ENCODE measurements at places on chromosomes 2 and 18.

GRCh38 chr2:159290289-159290907 is 3.9 kb upstream of the WDSUB1 start:
- no peak for DNase-seq

DNA sequence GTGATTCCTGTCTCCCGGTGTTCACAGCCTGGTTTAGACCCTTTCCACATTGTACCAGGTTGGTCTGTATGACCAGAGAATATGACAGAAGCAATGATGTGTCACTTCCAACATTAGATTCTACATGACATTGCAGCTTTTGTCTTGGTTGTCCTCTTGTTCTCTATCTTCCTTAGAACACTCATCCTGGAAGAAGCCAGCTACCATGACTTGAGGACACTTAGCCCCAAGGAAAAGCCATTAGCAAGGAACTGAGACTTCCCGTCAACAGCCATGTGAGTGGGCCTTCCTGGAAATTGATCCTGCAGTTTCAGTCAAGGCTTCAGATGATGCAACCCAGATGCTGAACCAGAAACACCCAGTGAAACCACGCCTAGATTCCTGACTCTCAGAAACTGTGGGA is 143.3 kb downstream of the MREG start:
- DNase-seq = no peak

DNA sequence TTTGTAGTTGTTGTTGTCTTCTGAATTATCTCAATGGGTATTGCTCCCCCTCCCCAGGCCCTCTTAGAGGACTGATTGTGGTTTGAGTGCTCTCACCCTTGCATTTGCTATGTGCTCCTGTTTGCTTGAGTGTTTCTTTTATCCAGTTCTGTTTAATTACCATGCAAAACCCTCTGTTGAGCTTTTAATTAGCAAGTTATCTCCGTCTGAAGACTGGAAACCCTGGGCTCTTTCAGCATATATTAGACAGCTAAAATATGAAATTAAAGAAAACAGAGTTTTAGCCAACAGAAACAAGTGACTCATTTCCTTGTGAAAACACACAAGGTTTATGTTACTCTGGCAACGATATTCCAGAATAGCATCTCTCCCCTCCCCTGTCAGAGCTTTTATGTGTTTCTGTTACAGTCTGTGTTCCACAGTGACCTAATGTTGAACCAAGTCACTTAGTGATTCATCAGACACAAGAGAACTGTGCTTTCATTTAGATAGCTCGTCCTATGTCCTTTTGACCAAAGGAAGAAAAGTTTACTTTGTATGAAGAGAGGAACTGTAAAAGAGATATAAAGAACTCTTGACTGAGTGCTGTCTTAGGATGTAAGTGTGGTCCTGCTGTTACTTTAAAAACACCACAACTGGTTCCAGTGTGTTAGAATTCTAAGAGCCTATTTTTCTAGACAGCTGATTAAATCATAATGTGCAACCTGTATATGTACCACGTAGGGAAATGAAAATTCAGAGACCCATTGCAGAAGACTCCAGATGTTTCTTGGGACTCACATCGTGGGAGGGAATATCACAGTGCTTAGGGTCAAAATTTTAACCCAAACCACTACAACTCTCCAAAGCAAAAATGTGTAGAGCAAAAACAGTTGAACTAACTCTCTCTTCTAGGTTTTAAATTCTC is 172.8 kb upstream of the RBMS1 start:
- DNase-seq = no peak

DNA sequence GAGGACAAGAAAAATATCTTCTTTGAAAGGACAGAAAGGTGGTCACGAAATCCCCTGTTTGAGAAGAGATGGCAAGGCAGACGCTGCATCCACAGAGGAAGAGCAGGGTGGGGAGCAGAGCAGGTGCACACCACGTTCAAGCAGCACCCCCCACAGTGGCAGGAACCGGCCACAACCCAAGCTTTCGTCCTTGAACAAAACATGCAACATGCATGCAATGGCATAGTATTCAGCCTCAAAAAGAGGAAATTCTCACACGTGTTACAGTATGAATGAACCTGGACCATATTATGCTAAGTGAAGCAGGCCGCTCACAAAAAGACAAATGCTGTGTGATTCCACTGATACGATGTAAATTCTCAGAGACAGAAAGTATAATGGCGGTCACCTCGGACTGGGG is 51.4 kb downstream of the CMPK2 start:
- no peak for DNase-seq

GRCh38 chr18:34789768-34790344 is 79.8 kb downstream of the DTNA start:
- no peak for DNase-seq

GRCh38 chr2:155115846-155116245 is 417.4 kb downstream of the KCNJ3 start:
- DNase-seq = no peak

Data from H9 (cell line).